ENCODE measurements at places on chromosomes 1 and 21.

DNA sequence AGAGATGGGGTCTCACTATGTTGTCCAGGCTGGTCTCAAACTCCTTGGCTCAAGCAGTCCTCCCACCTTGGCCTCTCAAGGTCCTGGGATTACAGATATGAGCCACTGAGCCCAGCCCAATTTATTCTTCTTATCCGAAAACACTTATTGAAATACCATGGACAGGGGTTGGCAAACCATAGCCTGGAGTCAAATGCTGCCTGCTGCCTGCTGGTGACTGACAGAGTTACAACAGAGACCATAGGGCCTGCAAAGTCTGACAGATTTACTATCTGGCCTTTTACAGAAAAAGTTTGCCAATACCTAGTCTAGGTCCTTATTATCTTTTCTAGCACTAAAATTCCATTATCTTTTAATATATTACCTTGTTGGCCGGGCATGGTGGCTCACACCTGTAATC is 87.1 kb upstream of the ZNF281 start:
- DNase-seq = no peak

GRCh38 chr1:18882486-18882885 is 19.9 kb downstream of the ALDH4A1 start:
- no peak for DNase-seq

DNA sequence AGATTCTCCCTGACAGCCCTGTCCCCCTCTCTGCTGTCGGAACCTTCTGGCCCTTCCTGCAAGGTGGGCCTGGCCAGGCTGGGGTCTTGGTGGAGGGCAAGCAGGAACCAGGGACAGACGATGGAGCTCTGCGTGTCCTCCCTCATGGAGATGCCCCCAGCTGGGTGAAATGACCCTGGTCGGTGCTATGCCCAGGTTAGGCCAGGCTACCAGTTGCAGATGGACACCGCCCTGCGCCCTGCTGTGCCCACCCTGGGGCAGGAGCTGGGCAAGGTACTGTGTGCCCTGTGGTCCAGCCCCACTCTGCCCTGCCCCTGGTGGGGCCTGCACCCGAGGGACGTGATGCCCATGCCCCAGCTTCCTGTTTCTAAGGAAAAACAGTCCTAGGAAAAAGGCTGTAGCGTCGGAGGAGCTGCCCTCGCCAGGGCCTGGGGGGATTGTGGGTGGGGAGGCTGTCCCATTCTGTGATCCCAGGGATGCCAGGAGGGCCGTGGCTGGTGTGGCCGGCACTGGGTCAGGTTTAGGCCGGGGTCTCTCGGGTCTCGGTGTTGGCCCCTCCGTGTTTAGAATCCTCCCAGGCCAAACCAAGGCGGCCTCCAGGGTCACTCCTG is 77.6 kb downstream of the MORN1 start:
- DNase-seq = no peak

DNA sequence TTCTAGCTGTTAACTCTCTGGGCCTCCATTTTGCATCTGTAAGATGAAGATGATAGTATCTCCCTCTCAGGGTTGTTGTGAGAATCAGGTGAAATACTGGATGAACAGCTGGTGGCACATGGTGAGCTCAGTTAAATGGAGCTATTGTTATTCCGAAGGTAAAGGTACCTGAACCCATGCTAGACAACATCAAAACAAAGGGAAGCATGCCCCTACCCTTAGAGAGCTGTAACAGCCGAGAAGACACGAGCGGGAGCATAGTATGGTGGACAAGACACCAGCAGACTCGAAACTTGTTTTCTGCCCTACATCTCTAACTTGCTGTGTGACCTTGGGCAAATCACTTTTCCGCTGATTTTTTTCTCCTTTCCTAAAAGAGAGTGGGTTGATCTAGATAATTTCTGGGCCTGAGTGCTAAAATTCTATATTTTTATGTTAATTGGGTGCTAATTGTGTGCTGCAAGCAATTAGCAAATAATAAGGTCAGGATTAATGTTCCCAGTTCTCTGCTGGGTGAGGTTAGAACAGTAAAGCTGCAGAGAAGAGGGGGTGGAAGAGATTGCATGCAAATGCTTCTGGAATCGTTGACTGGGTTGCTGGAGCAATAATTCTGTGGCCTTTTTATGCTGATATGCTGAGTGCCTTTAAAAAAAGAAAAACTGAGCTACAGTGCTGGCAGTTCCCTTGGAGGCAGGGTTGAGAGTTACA is 10.8 kb downstream of the TMEM200B start:
- no peak for DNase-seq

- no peak for DNase-seq
These were observed 23.3 kb downstream of the CAPN8 start for GRCh38 chr1:223642237-223642636.
